ENCODE measurements at places on chromosomes 16 and 17.

DNA sequence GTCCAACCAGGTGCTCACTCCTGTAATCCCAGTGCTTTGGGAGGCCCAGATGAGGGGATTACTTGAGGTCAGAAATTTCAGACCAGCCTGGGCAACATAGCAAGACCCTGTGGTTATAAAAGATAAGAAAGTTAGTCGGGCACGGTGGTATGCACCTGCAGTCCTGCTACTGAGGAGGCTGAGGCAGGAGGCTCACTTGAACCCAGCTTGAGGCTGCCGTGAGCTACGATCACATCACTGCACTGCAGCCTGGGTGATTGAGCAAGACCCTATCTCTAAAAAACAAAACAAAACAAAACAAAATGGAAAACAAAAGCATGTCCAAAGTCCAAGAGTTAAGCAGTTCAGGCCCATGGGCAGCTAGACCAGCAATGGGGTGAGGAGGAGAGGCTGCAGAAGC is 143.2 kb downstream of the IRX5 start:
- no peak for DNase-seq

DNA sequence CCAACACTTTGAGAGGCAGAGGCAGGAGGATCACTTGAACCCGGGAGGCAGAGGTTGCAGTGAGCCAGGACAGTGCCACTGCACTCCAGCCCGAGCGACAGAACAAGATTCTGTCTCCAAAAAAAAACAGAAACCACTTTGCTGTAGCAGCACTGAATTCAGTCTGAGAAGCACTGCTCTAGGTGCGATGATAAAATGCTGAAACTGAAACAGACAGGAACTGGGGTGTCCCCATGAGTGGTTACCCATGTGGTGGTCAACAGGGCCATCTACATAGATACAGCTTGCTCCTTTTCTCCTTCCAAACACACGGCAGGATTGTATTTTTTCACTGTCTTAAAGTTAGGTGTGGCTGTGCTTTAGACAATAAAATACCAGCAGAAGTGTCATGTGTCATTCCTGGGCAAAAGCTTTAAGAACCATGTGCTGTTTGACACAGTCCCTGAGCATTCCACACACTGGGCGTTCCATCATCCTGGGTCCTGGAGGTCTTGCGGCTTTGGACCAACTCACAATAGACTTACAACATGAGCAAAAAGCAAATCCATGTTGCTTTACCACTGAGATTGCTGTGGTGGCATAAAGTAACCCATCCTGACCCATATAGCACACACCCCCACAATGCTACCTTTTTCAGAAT is 11.5 kb downstream of the GAS7 start:
- no peak for DNase-seq

DNA sequence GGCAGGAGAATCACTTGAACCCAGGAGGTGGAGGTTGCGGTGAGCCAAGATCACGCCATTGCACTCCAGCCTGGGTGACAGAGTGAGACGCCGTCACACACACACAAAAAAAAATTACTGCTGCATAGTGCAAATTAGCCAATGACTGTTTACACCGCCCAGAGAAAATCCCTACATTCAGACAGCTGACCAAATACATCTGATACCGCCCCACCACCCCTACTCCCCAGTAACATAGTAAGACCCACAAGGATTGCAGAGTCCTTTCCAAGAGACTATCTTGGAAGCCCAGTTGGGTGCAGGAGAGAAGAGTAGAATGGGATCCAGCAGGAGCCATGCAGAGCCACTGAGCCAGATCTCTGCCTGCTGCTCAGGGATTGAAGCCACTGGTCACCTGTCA is 63.5 kb downstream of the SLC39A11 start:
- no peak for DNase-seq

DNA sequence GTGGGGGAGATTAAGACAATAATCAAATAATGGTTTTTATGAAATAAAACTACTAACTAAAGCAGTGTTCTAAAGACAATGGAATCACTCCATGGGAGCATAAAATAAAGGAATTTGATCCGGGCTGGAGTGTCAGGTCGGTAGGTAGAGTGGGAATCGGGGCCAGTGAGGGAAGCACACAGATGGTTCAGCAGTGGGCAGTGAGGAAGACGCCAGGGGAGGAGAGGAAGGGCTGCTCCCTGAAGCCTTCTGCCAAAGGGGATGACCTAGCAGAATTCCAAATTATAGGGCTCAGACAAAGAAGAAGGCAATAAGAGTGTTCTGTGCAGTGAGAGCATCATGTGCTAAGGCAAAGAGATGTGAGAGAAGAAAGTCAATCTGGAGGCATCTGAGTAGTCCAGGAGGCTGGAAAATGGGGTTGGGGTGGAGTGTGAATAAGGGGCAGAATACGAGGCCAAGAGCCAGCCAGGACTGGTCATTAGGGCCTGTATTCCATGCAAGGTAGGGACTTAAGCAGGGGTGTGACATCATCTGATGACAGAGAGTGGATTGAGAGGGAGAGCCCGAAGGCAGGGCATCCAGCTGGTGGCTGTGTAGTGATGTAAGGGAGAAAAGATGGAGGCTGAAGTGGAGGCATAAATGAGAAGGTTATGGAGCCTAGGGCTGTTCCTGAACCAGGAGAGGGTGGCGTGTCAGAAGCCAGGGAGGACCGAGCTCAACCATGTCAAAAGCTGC is 137.6 kb downstream of the COPRS start:
- no peak for DNase-seq

- no peak for DNase-seq
Observed at GRCh38 chr16:66444049-66444481, 17.0 kb downstream of the BEAN1 start.

GRCh38 chr17:76612977-76613851 is 27.6 kb upstream of the ST6GALNAC2 start:
- no peak for DNase-seq

DNA sequence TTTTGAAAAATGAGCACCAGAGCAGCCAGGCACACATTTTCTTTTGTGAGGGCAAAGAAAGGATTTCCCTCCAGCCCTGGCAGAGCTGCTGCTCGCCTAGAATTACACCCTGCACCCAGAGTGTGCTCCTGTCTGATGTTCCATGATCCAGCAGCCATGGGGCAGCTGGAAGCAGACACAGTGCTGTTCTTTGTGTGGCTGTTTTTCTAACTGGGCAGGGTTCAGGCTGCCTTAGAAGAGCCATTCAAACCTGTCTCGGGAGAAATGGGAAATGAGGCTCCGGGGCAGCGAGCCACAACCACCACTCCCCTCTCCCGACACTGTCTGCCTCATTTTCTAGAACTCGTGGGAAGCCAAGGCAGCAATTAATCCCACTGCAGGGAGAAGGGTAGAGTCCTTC is 28.9 kb downstream of the LITAF start:
- DNase-seq: no peak

- DNase-seq: no peak
Observed at GRCh38 chr17:34389126-34389750, 26.2 kb upstream of the CCL1 start.

GRCh38 chr16:79298894-79299799 is 301.4 kb downstream of the MAF start:
- no peak for DNase-seq

DNA sequence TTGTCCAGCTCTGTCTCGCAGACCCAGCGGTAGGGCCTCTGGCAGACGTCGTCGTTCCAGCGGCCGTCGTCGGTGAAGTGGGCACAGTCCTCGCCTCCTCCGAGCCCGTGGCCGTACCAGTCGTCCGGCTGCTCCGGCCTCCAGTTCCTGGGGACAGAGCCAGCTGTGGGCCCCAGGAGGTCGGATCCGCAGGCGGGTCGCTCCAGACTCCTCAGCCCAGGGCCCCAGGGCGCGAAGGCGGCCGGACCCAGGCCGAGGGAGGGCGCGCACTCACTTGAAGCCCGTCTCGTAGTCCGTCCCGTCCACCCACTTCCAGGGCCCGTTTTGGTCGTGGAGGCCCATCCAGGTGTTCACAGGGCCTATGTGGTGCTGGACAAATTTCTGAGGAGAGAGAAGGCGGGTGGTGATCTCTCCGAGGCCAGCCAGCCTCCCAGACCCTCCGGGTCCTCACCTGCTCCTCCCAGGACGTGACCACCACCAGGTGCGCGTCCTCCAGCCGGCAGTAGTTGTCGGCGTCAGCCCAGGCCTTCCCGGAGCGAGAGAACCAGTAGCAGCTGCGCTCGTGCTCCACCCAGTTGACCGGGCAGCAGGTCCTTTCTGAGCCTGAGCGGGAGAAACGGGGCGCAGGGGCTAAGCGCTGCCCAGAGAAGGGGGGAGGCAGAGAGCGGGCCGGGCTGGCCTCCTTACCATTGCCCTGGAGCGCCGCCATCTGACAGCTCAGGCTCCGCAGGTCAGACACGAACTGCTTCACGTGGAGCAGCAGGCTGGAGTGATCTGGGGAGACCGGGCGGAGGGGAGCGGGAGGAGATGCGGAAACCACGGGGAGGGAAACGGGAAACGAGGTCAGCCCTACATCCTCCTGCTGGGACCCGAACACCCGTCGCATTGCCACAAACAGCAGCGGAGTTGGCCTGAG is 5.2 kb downstream of the ASGR1 start:
- DNase-seq: no peak

DNA sequence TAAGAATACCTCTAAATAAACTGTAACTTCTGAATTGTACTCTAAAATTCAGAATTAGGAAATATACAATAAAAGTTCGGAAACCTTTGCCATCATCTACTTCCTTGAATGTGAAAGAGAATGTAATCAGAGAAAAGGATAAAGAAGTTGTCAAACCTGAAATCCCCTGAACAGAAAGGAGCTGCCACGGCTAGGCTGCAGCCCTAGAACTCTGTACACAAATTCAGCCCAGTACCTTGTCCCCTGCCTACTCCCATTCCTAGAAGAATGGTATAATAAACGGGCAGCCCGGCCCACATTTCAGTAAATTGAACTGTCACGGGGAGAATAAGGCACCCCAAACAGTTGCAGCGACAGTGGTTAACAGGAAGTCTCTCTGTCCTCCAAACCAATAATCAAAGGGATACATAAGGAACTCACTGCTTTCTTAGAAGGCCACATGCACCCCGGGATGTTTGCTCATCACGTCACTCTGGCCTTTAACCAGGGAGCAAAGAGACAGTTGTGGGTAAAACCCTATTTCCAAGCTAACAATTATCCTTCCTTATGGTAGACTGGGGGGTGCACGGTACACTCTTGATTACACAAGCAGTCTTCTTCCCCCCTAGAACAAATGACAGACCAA is 24.3 kb upstream of the RFFL start:
- no peak for DNase-seq

DNA sequence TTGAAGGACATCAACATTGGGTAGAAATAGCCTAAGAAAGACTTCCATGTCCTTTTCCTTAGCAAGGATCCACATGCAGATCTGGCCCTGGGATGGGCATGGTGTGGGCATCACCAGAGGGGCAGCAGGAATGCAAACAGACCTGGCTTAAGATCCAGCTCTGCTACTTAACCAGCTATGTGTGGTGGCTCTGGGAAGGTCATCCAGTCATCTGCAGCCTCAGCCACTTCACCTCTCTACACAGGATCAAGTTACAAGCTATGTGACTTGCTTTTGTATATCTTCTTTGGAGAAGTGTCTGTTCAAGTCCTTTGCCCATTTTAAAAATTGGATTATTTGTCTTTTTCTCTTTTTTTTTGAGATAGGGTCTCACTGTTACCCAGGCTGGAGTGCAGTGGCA is 13.5 kb upstream of the ADORA2B start:
- no peak for DNase-seq

DNA sequence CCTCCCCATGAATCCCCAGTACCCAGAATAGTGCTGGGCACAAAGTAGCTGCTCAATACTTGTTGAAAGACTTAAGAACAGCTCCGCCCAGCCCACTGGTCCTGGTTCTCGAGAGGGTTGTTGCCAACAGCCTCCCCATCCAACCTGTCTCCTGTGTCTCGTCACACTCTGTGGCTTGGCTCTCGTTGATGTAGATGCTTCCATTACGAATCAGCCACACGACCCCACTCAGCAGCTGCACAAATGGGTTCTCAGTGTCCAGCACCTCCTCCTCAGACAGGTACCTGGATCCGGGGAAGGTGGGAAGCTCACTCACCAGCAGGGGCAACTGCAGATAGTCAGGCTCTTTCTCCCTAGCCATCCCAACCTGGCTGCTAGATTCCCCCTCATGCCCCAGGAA is 2.1 kb downstream of the NAGPA start:
- DNase-seq: no peak

GRCh38 chr17:33864758-33865229 is 390.3 kb upstream of the CCL2 start:
- DNase-seq: no peak

DNA sequence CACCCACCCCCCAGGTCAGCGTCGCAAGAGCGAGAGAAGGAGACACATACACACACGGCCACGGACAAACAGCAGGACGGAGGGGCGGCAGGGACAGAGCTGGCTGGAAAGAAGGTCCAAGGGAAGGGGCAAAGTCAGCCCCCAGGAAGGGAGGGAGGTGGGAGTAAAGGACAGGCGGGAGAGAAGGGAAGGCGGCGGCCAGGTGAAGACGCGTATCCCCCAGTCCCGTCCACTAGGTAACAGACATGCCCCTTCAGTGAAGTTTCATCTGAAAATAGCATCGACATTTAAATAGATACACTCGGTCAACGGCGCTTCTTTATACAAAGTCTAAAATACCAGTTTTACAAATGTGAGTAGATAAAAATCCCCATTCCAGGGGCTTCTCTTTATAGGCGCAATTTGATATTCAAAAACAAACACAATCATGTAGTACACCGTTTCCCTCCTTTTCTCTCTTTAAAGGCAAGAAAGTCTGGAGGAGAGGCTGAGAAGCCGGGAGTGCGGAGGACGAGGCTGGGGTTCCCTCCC is 4.5 kb downstream of the CBX8 start:
- DNase-seq: no peak

DNA sequence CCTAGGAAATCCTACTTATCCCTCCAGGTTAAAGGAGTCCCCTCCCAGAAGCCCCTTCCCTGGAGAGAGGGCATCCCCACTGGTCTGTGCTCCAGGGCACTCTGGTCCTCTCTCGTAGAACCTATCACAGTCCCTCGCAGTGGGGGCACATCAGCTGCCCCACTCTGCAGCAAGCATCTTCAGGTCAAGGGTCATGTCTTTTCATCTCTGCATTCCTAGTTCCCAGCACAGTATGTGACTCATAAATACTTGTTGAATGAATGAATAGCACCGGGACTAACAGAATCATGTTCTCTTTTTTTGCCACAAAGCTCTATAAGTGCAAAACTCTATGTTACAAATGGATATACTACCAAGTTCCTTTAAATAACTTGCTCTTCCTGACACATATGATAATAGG is 36.0 kb downstream of the RNF157 start:
- no peak for DNase-seq

- no peak for DNase-seq
Observed at GRCh38 chr17:47846716-47847340, 4.1 kb downstream of the SP6 start.

- no peak for DNase-seq
Observed at GRCh38 chr17:18977021-18977420, 25.1 kb downstream of the SLC5A10 start.

GRCh38 chr17:32529604-32530003 is 42.8 kb downstream of the CDK5R1 start:
- no peak for DNase-seq

GRCh38 chr17:48023400-48024148 is 14.0 kb downstream of the COPZ2 start:
- DNase-seq: peak; percentile 19

GRCh38 chr17:8966926-8967325 is 1.4 kb upstream of the PIK3R5 start:
- no peak for DNase-seq

All from activated T-helper 1 cell treated with Interleukin-2 at 50 U/mL for 16 hours (primary cell).